ENCODE measurements at places on chromosomes 6 and 20.

GRCh38 chr6:43593938-43594337 is 18.0 kb downstream of the POLH start:
- DNase-seq, result no peak

GRCh38 chr6:23637296-23637695 is 488.7 kb upstream of the NRSN1 start:
- DNase-seq, result no peak

DNA sequence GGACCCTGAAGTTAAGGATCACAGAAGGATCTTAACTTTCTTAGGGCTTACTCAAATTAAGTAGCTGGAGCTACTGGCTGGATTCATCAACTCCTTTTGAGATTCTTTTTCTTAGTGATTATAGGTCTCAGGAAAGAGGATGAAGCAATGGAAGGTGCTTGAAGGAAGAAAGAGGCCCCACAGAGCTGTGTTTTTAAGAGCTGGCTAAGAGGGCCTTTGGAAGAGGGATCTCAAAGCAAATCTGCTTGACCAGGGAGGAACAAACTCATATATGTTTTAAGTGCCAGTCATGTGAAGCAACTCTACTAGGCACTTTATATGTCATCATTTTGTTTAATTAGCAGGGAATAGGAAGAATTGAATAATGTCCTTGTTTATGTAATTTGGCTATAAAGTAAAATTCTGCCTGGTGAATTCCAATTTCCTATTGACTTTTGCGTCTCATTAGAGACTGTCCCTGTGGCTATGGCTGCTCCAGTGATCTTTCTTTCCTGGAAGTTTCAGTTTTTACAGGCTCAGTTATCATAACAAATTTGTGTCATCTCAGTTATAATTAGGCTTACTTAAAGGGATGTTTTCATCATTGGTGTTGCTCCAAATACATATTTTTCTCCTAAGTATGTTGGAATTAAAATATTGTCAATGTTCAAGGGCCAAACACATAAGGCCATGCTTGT is 222.8 kb upstream of the CITED2 start:
- no peak for DNase-seq

DNA sequence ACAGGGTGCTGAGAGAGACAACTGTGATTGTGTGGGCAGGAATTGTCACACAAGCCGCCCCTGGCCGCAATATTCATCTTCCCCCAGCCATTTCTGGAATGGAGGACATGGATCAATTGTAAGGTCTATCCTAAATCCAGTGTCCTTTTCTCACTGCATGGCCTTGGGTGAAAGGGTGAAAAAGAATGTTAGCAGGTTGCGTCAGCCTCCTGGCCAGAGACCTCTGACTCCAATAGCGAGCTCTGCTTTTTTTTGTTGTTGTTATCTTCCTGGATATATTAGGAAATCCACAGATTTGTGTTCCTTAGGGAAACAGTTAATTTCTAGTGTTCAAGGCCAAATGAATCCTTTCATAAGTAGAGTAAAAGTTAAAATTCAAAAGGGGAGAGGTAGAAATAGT is 47.1 kb upstream of the CD83 start:
- no peak for DNase-seq

GRCh38 chr6:84422380-84422968 is 195.0 kb upstream of the CEP162 start:
- no peak for DNase-seq

GRCh38 chr6:136791296-136792094 is 782 bp downstream of the MAP3K5 start:
- DNase-seq, result peak; percentile 53

DNA sequence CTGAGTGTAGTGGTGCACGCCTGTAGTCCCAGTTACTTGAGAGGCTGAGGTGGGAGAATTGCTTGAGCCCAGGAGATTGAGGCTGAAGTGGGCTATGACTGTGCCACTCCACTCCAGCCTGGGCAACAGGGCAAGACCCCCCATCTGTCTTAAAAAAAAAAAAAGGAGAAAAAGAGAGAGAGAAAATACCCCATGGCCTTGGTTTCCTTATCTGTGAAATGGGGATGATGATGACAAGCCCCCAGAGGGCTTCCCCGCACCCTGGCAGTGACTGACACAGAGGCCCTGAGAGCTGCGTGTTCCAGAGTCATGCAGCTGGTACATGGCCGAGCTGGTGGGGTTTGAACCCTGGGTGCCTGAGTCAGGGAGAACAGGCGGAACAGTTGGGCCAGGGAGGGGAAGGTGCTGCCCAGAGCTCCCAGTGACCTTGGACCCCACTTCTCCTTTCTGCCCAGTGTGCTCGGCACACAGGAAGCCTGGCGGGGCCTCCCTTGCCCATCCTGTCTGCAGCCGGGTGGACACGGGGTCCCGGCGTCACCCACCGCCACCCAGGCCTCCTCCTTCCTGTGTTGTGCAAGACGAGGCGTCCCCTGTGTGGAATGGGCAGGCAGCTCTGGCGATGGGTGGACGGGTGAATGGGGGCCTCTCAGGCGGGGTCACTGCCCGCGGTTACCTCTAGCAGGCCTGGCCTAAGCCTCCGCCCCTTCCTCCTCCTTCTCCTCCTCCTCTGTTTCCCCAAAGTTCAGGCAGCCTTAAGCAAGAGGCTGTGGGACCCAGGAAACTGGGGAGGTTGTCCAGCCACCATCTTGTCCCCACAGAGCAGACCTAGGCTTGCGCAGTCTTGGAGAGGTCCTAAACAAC is 84.2 kb downstream of the CEBPB start:
- DNase-seq, result no peak

- no peak for DNase-seq
These were observed 445.3 kb upstream of the FLRT3 start for GRCh38 chr20:14782731-14783130.

DNA sequence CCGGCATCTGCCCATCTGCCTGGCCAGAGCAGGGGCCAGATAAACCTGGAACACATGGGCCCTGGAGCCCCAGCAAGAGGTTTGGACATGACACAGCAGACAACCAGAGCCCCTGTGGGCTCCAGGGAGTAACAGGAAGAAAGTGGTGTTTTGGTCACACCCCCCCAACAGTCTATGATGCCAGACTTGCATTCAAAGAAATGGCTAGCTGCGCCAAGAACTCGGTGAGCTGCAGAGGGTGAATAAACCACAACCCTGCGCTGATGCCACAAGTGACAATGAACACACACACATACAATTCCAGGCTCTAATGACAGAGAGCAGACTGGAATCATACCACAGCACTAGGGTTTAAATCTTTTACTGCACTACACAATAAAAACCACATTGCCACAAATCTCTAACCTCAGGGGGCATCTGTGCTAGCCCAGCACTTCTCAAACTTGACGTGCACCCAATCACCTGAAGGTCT is 34.0 kb downstream of the TRERF1 start:
- no peak for DNase-seq

GRCh38 chr6:24836109-24836508 is 37.4 kb upstream of the ARMH2 start:
- no peak for DNase-seq

DNA sequence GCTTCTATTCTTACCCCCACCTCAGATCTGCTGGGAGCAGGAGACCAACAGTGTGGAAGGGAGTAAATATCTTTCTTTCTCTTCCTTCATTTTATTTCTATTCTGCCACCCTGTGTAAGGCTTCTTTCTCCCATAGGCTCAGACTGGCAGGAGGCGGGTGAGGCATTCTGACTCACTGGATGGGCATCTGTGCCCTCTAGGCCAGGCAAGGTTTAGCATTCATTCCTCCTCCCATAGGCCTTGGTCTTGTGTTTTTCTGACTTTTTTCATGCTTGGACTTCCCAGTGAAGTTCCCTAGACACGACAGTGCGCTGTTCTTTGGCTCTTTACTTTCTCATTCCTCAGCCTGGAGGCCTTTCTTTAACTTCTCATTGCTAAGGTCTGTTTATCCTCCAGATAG is 235.2 kb downstream of the SYNE1 start:
- no peak for DNase-seq

GRCh38 chr6:83231146-83231545 is 38.0 kb downstream of the RWDD2A start:
- no peak for DNase-seq

- no peak for DNase-seq
These were observed 26.2 kb upstream of the PNPLA1 start for GRCh38 chr6:36243562-36244212.

- no peak for DNase-seq
These were observed 83.9 kb upstream of the LGSN start for GRCh38 chr6:63403725-63404124.

GRCh38 chr6:44228031-44228430 is 4.6 kb downstream of the SLC29A1 start:
- no peak for DNase-seq

DNA sequence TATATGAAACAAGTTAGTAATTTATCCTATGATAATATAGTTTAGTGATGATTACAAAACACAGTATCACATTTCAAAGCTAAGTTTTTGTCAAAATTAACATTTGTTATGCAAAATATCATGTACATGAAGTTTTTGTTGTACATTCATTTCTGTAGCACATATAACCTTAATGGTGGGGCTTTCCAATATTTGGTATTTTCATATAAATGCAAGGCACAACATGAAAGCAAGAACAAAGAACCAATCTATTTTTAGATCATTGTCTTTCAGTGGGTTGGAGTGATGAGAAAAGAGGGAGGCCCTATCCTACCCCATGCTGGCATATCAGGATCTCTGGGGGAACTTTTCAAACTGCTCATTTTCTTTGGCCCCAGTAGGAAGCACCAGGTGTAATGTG is 53.4 kb downstream of the FAM83B start:
- DNase-seq, result no peak

DNA sequence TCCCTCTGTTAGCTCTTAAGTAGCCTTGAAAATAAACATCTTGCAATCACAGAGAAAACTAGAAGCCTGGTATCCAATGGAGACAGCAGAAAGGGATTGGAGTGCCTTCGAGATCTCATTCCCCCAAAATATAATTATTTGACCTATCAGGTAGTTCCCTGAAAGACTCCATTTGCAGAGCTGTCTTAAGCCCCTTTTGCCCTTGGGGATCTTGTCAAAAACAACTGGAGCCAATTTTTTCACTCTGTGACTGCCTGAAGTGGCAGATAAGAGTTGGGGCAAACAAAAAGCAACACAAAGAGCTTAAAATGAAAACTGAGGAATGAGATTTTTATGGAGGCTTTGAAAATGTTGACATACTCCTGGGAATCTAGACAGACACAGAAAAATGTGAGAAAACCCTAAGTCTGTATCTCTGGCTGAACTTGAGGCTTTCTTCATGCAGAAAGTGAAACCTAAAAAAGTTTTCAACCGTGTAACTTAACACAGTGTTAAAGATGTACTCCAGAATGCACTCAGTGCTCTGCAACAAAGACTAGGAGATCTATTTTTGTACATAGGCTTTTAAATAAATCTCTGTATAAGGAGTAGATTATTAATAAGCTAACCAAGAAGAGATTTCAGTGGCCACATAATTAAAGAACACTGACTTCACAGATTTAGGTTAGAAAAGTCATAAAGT is 971.1 kb upstream of the MAN1A1 start:
- DNase-seq, result no peak

GRCh38 chr6:53369876-53370515 is 21.2 kb upstream of the ELOVL5 start:
- no peak for DNase-seq

Data from activated naive CD4-positive, alpha-beta T cell treated with anti-CD3 and anti-CD28 coated beads, Interleukin-2, amount 50 U/mL, for 16 hours (primary cell).